ENCODE measurements at places on chromosomes 12 and 14.

- DNase-seq: peak; percentile 74
Measured at GRCh38 chr14:21997300-21997699, 323.7 kb upstream of the OR4E1 start.

- DNase-seq: no peak
Measured at GRCh38 chr14:70239802-70240201, 51.1 kb upstream of the SLC8A3 start.

- DNase-seq: no peak
Measured at GRCh38 chr12:103571286-103571685, 15.8 kb upstream of the STAB2 start.

- DNase-seq: no peak
Measured at GRCh38 chr12:50013361-50014147, 11.7 kb downstream of the RACGAP1 start.

GRCh38 chr12:50110127-50110761, 1.8 kb upstream of the COX14 start:
- DNase-seq: no peak

- DNase-seq: no peak
Measured at GRCh38 chr12:130461447-130461815, 123.7 kb downstream of the PIWIL1 start.

GRCh38 chr14:50082784-50083466, 33.4 kb downstream of the VCPKMT start:
- DNase-seq: peak; percentile 96

GRCh38 chr12:82473111-82473754, 114.9 kb downstream of the METTL25 start:
- no peak for DNase-seq

GRCh38 chr14:93745603-93746273, 42.5 kb downstream of the PRIMA1 start:
- no peak for DNase-seq

DNA sequence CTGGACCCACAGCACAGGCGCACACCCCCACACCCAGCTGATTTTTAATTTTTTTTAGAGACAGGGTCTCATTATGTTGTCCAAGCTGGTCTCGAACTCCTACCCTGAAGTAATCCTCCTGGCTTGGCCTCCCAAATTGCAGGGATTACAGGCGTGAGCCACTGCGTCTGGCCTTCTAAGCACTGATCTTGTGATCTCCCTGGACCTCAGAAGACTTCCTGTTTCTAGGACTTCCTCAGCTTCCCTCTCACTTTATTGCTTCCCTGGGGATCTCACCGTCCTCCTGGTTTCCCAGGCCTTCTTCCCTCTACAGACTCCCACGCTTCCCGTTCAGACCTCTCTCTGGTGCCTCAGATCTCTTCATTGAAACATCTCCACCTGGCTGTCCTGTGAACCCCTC, 13.8 kb downstream of the ZNF839 start:
- DNase-seq: no peak

- DNase-seq: peak; percentile 58
Measured at GRCh38 chr12:9687228-9687627, 17.7 kb downstream of the CLEC2D start.

DNA sequence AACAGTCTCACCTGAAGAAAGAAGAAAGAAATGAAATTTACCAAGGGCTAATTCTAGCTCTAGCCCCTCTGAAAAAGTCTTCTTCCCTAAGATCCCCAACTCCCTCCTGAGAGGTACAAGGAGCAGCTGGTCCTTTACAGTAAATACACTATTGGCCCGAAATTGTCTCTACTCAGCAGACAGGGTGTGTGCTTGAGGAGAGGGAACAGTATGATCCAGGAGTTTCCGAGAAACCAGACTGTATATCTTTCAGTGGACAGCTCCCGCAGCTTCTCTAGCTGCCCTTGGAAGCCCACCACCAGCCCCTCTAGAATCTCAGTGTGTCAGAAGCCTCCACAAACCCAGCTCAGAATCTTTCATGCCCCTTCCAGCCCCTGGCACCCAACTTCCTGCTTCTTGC, 8.1 kb downstream of the GPR84 start:
- no peak for DNase-seq

- no peak for DNase-seq
Measured at GRCh38 chr12:94553130-94553519, 93.5 kb upstream of the CEP83 start.

- no peak for DNase-seq
Measured at GRCh38 chr12:102694903-102695302, 214.5 kb upstream of the IGF1 start.

DNA sequence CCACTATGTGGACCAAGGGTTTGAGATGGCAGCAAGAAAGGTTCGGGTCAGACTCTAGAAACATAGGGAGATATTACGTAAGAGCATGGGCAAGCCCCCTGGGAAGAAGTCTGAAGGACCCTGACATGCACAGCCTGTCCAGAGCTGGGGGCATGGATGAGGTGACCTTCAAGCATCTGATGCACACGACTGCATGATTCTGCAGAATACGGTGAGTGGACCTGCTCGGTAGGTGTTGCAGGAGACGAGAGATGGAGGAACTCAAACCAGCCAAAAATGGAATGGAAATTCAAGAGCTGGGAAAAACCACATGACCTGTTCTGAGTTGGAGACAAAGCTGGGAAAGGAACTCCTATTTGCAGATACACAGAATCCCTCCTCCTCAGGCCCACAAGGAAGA, 43.6 kb downstream of the ANO2 start:
- DNase-seq: no peak

DNA sequence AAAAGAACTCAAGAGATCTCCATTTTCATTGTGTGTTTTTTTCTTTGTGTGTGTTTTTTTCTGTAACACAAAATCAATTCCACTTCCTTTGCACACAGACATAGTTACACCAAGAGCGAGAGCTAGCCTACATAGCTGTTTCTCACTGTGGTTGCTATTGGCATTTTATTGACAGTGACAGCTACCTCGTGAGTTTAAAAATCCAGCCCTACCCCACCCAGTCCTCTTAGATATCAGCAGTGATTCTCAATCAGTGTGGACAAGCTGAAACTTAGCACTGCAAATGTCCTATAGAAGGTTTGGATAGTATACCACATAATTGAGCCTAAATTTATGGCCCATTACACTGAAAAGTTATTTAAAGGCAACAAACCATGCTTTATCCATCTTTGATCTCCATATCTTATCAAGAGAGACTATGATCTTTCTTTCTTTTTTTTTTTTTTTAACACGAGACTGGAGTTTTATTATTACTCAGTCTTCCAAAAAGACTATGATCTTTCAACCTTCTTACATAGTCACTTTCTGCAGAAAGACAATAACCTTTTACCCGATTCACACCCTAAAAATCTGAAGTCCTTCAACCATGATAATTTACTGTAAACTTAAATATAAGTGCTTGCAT, 46.8 kb downstream of the ATP2B1 start:
- DNase-seq: no peak

GRCh38 chr12:131783915-131784541, 44.2 kb upstream of the MMP17 start:
- no peak for DNase-seq

DNA sequence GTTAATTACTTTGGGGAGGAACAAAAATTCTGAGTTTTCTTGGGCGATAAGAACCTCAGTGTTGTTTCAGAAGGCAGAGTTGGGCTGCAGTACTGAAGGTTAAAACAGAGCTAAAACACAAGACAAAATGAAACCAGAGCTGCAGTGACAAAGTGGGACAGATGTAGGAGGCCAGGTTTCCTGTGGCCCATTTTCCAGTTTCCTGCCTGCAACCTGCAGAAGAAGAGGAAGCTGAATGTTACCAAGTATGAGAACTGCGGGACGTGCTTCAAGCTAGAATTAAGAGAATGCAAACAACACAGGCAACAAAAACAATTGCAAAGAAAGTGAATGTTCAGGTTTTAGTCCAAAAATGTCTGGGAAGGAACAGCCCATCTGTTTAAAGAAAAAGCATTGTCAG, 17.8 kb downstream of the ELK3 start:
- DNase-seq: peak; percentile 60

DNA sequence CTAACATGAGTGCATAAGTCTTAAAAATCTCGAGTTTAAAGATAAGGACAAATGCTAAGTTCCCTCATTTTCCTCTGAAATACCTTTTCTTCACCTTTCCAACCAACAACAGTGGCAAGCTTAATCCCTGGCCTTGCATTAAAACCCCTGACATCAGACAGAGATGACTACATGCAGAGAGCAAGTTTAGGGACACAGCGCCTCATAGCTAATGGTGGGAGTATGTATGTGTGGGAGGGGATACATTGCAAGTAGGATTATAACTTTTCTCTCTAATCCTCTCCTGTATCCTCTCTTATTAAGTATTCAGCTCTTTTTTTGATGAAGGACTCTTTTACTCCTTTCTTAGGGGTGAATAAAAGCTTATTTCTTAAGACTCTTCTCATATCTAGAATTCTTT, 547.1 kb downstream of the CCER1 start:
- DNase-seq: no peak

GRCh38 chr12:6058481-6059161, 65.8 kb downstream of the VWF start:
- DNase-seq: no peak

DNA sequence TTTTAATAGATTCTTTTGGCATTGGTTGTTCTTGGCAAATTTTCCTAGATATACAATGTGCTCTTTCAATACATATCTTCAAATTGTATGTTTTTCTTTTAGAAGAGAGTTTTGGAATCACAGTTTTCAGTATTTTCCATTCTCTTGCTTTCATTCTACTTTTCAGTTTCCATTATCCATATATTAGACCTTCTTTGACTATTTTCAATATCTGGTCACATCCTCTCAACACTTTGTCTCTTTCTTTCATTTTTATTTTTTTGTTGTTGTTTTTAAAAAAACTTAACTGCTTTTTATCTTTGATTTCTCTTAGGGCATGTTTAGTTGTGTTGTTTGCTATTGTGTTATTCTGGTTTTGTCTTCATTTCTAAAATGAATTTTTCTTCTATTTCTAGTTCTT, 59.9 kb upstream of the CLMN start:
- DNase-seq: no peak

- DNase-seq: no peak
Measured at GRCh38 chr12:131720921-131721320, 10.0 kb downstream of the SFSWAP start.

- peak; percentile 4 for DNase-seq
Measured at GRCh38 chr14:101022916-101023435, 119.5 kb upstream of the RTL1 start.

DNA sequence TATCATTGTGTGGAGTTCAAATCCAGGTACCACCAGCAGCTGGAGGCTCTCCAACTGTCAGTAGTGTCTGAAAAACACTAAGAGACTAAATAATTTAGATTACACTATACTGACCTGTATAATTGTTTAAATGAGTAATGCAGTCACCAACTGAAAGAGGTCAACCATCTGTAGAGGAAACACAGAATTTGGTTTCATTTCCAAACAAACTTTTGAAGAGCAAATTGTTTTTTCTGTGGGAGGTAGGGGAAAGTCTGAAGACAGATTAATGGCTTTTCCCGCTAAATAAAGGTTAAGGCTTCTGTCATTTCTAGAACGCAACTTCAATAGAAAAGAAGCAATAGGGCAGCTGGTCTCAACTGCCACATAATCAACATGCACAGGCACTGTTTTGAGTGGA, 462.6 kb downstream of the PRKD1 start:
- DNase-seq: no peak

DNA sequence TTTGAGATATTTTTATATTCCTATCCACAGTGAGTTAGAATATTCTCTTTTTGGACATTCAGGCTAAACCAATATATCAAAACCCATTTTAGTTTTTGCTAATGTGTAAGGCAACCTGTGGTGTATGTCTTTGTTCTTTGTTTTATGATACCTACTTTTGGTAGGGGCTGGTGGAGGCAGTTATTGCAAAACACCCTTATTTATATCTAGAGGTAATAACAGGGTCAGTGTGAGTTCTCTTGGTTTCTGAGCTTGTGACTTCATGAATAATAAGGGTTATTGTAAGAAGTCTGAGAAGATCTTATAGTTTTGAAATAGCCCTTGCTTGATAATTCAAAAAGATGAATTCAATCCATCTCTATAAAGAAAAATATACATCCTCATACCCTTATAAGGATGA, 235.1 kb upstream of the LRIG3 start:
- no peak for DNase-seq

- DNase-seq: no peak
Measured at GRCh38 chr12:48027183-48028002, 23.1 kb upstream of the COL2A1 start.

DNA sequence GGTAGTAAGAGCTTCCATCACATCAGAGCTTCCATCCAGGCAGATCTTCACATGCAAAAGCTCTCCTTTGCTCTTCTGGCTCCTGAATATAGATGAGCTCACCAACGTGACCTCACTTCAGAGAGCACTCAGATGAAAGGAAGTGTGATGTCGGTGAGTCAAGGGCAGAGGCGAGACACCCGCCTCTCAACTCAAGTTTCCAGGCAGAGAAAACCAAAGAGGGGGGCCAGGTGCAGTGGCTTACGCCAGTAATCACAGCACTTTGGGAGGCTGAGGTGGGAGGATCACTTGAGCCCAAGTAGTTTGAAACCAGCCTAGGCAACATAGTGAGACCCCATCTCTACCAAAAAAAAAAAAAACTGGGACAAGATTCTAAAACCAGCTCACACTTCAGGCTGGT, 126.9 kb downstream of the DUSP6 start:
- peak; percentile 79 for DNase-seq

DNA sequence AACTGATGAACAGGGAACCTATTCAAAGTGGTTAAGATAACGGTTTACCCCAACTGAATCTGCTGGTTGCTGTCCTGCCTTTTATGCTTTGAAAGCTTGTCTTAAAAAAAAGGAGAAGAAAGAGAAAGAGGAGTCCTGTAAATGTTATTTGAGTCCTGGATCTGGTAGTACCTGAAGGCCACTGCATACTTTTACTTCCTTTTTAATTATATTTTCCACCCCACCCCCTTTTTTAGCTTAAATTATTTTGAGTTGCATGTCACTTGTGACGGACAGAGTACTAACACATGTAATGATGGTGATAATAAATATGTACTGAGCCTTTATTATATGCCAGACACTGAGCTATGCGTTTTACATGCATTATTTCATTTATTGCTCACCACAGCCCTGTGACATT, 2.5 kb upstream of the AMIGO2 start:
- no peak for DNase-seq

DNA sequence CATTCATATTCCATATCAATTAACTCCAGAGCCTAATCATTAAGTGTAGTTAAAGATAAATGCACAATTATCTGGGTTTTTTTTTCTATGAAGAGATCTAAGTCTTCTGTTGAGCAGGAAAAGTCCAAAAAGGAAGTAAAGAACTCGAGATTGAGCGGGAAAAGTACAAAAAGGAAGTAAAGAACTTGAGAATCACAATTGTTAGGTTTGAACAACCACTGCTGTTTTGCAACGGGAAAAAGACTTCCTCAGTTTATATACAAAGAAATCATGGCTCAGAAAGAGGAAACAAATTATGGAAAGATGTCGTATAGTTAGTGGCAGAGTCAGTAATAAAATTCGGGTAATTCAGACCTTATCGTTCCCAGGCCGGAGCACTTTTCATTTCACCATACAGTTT, 63.3 kb downstream of the PPP1R12A start:
- no peak for DNase-seq

DNA sequence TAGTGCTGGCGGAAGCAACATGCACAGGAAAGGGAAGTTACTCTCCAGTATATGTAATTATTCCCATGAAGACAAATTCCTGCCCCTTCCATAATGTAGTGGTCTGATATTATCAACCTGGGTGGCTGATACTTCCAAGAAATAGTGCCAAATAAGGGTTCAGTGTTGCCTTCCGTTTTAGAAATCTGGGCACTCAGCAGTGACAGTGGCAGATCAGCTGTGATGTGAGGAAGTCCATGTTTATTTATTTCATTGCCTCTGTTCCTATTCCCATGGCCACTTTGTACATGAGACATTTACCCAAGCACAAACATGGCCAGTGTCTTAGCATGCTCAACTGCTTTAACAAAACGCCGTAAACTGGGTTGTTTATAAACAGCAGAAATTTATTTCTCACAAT, 20.3 kb upstream of the POC1B start:
- DNase-seq: no peak

Data from natural killer cell (primary cell).